ENCODE measurements at places on chromosomes 3 and 15.

DNA sequence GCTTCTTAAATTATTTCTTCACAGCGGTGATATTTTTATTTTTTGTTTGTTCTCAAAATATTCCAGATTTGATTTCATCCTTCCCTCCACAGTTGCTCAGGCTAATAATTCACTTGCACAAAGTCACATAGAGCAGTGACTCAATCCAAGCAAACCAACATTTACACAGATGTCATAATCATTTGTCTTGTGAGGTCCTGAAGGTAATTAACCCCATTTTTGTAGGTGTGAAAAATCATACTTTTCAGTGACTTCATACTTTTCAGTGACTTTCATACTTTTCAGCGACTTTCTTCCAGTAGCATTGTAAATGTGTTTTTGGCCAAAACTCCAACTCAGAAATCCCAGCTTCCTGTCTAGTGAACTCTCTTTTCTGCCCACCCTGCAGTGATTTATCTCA lies 32.1 kb downstream of the CD200 start:
- DNase-seq = no peak

DNA sequence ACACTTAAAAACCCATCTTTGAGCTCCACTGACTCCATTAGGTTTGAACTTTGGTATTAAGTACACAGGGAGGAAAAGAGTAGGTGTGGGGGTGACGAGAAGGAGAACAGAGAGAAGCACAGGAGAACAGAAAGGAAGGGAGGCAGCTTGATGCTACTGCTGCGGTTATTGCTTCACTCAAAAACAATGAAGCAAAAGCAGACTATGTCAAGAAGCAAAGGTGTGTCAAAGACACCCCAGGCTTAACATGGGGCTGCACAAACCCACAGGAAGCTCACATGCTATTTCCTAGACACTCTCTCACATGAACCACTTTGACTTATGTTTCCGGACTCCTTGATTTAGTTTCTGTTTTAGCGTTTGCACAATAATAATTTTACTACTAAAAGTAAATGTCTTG lies 961.0 kb upstream of the CFAP20DC start:
- DNase-seq = no peak

GRCh38 chr15:85477730-85478129 lies 97.3 kb downstream of the AKAP13 start:
- DNase-seq = no peak

DNA sequence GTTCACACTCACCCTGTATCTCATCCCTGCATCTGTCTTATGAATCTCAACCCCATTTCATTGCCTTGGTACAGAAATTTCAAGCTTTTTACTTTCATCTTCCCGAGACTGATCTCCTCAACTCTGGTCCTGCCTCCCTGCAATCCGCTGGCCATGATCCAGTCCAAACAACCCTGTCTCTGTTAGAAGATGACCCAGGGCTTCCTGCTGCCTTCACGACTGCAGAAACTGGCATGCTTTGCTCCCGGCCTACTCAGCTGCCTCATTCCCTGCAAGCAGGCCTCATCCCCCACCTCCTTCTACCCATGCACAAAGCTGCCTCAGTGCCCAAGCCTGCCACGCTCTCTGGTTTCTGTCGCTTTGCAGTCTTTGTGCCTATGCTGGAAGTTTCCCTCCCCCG lies 12.4 kb downstream of the HES1 start:
- no peak for DNase-seq

DNA sequence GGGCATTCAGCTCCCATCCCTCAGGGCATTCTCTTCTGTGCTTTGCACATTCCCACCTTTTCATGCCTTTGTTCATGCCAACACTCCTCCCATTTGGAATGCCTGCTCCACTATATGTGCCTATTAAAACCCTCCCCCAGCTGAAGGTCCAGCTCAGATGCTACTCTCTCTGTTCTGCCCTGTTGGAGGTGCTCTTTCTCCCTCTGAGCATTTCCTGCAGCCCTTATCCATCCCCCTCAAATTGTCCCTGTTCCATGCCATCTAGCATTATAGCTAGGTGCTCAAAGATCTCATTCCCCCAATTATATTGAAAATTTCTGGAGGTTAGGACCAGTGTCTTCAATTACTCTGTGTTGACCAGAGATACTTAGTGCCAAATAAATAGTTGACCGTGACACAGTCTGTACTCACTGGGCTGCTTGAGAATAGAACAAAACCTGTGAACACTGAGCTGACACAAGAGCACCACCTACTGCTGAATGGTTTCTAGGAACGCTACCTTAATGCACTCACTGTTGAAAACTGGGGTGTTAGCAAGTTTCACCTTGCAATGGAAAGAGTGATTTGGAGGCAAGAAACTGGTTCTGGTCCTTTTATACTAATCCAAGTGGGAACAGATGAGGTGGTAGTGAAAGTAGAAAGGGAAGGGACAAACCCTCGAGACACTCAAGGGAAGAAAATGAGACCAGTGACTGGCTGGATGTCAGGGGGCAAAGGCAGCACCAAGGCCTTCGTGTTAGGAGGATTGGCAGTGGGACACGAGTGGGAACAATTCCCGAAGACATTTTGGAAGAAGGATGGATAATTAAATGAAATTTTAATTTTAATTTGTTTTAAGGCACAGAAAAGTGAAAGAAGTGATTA lies 289.8 kb upstream of the ROPN1 start:
- no peak for DNase-seq

DNA sequence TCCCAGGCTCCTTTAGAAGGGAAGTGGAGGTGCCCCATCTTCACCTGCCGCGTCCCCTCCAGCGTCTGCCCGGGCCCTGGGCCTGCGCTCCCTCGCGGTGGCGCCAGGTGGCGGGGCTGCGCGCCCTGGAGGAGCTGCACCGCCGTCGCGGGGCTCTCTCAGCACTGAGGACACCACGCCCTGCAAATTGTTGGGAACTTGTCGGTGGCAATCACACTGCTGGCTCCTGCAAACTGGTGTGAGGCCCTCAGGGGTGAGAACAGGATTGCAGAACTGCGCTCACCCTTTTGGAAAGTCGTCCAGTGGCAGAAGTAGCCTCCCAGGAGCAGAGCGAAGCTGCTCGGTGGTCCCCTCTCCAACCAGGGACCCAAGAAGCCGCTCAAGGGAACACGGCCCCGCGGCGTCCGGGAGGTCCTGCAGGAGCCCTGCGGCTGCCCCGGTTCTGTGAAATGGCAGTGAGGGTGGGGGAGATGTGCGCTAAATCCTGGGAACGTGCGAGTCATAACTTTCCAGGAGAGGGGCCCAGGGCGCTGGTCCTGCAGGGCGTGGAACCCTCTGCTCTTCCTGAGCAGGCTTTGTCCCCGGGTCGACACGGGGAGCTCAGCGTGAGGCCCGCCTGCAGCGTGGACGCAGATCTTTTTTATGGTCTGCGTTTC lies 995 bp upstream of the LRRK1 start:
- DNase-seq = peak; percentile 75

- no peak for DNase-seq
Observed at GRCh38 chr3:105367063-105367405, 325 bp downstream of the ALCAM start.

DNA sequence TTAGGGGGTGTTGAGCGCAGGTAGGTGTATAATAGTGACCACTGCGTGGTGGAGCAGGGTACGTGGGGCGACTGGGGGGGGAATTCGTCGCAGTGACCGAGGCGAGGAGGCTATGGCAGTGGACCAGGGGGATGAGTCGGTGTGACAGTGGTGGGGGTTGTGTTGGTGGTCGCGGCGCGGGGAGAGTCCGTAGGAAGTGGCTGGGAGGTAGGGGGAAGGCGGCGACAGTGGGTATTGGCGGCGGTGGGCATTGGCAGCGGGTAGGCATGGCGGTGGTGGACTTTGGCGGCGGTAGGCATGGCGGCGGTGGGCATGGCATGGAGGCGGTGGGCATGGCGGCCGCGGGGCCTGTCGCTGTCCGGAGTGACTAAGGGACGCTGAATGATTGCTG lies 739 bp downstream of the SNRPN start:
- no peak for DNase-seq

DNA sequence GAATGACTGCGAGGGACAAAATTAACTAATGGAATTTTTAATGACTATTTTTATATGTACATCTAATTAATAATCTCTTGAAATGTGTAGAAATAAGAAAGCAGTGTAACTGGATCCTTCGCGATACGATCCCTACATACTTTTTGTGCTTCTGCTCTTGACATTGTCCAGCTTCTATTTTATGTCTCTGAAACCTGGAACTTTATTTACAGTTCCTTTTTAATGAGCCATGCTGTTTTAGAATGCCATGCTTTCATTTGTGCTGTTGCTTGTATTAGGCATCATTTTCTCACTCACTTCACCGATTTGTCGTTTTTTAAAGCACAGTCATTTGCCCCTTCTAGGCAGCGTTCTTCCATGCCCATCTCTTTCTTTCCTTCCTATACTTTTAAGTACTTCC lies 301.3 kb downstream of the EDEM1 start:
- DNase-seq = no peak

GRCh38 chr15:66993874-66994696 lies 71.3 kb upstream of the SMAD3 start:
- no peak for DNase-seq

GRCh38 chr3:139308560-139308959 lies 35.3 kb upstream of the MRPS22 start:
- no peak for DNase-seq

DNA sequence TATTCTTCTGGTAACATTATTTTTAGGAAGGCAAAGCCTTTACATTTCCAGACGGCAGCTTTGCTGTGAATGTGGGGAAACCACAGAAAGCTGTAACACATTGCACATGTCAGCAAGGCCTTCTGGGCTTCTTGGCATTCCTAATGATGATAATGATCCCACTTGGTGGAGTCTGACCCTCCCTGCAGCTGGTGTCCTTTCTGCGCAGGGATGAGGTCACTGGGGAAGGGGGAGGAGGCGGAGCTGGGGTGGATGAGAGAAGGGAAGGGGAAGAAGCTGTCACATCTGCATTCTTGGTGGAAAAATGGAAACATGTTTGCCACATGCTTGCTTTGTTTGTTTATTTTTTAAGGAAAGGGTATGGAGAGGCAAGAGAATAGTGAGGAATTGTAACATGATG lies 68.6 kb downstream of the FILIP1L start:
- DNase-seq = no peak

DNA sequence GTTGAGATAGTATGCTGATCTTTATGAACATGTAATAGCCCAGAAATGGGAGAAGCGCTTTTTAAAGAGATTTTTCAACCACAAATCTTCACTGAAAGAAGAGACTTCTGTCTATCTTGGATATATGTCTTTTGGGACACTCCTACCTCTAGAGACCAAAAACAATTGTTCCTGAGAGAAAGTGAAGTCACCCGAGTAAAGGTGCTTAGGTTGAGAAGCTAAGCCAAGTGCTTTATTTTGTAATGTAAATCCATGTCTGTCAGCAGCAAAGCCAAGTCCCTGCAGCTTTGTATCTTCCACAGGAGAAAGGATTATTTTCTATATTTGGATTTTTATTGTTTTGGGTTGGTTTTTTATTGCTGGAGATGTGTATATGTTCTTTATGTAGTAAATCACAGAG lies 32.1 kb upstream of the B3GALNT1 start:
- DNase-seq = no peak

GRCh38 chr3:8555113-8555661 lies 53.6 kb downstream of the LMCD1 start:
- no peak for DNase-seq

- no peak for DNase-seq
Observed at GRCh38 chr15:98612490-98613110, 35.7 kb upstream of the IGF1R start.

GRCh38 chr3:14478956-14479550 lies 61.1 kb downstream of the GRIP2 start:
- no peak for DNase-seq

GRCh38 chr3:14691239-14691638 lies 16.3 kb downstream of the C3orf20 start:
- no peak for DNase-seq

GRCh38 chr15:25793354-25794050 lies 69.6 kb downstream of the ATP10A start:
- no peak for DNase-seq

- DNase-seq = no peak
Observed at GRCh38 chr15:27692438-27692837, 406.7 kb downstream of the OCA2 start.

DNA sequence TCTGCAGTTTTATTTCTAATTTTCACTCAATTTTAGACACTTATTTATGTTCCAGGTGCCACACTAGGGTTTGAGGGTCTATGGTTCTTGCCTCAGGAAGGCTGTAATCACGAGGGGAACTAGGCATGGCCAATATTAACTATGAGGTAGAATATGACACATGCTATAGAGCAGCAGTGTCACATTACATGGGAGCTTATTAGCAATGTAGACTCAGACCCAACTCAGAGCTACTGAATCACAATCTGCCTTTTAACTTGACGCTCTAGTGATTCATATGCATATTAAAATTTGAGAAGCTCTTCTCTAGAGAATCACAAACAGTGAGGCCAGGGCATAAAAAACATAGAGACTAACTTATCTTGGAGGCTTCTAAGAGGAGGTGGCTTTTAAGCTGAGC lies 32.8 kb upstream of the MRPL3 start:
- DNase-seq = no peak

DNA sequence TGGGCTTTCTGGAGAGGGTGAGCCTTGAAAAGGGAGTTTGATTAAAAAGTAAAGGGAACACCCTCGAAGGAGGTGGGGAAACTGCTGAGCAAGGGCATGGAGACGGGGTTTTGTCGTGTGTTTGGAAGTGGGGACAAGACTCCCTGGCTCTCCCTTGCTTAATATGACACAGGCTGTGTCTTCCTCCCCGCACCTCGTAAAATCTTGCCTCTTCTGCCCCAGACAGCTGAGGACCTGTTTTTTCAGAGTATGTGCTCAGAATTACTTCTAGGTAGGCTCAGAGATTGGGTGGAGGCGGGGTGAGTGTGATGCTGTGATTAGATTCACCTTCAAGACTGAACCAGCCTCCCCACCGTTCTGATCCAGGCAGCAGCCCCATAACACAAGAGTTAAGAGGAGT lies 244.4 kb upstream of the TLE3 start:
- no peak for DNase-seq

DNA sequence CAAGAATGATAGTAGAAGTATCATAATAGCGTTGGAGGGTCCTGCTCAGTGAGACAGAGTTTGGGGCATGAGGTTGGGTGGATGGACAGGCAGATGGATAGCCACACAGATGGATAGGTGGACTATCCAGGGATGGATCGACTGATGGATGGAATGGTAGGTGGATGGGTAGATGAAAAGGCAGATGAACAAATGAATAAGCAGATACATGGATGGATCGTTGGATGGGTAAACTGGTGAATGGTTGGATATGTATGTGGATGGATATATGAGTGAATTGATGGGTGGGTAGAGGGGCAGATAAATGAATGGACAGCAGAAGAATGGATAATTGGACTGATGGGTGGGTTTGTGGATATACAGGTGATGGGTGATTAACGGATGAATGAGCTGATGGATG lies 9.5 kb downstream of the CPNE9 start:
- no peak for DNase-seq

GRCh38 chr15:55403531-55403930 lies 4.6 kb downstream of the CCPG1 start:
- no peak for DNase-seq

GRCh38 chr3:33008282-33008681 lies 56.8 kb downstream of the CCR4 start:
- DNase-seq = no peak
